NT2/D1 (cell line): ENCODE measurements at places on chromosomes 5 and 9.

DNA sequence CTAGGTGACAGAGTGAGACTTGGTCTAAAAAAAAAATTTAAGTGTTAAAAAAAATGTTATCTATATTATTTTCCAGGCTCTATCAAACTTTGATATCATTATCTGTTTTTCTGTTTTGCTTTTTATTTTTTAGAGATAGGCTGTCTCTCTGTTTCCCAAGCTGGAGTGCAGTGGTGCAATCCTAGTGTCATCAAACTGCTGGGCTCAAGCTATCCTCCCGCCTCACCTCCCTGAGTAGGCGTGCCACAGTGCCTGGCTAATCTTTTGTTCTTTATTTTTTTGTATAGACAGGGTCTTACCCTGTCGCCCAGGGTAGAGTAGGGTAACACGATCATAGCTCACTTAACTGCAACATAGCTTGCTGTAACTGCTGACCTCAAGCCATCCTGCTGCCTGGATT lies 14.4 kb downstream of the SEC24A start:
- DNase-seq, result no peak

DNA sequence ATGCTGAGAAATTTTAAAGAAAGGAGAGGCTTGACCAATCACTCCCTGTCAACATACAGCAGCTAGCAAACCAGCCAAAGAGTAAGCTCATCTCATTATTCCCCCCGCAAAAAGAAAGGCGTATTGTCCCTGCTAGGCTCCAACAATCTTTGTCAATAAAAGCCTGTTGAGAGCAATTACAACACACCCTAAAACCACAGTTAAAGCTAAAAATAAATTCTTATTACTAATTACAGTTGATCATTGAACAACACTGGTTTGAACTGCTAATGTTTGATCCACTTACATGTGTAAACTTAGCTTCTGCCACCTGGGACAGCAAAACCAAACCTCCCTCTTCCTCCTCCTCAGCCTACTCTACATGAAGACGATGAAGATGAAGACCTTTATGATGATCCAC lies 151.2 kb downstream of the TSSK1B start:
- no peak for DNase-seq

- no peak for DNase-seq
These were observed 48.7 kb downstream of the EXD3 start for GRCh38 chr9:137374131-137374845.

DNA sequence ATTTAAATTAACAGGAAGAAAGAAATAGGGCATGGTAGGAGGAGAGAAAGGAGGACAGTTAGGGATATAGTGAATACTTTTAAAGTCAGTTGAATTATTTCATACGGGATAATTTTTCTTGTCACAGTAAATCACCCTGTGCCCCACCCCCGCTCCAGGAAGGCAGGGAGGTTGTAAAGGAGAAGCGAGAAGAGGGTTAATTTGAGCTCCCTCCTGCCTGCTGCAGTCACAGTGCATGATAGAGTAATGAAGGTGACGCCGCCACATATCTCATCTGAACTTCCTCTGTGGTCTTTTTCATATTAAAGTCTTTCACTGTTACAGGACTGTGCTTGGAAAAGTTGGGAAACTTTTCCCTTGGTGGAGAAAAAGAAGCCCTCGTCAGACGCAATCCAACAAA lies 896 bp upstream of the PCSK5 start:
- no peak for DNase-seq

DNA sequence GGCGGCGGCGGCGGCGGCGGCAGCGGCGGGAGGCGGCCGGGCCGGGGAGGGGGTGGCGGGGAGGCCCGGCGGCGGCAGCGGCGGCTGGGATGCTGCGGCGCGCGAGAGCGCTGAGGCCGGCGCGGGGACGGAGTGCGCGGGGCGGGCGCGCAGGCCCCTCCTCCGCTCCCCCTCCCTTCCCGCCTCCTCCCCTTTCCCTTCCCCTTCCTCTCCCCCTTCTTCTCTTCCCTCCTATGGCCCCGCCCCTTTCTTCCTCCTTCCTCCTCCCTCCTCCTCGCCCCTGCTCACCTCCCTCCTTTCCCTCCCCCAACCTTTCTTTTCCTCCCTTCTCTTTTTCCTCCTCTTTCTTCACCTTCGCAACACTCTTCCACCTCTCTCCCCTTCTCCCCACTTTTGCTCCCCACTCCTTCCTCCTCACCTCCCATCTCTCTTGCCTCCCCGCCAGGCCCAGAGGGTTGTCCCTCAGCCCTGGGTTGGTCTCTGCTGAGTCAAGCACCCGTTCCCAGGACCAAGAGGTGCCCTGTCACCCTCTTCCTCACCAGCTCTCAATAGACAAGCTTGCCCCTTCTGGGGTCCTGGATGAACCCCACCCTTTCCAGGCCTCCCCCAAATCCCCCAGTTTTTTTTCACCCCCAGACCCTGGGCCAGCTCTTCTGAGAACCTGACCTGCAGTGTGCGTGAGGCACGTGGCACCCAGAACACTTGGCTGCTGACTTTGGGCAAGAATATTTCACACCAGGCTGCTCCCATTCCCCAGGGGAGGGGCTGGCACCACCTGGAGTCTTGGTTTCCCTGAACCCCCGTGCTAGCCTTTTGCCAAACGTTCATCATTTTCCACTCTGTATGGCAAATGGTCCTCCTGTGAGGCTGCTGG lies at the start of gene SEMA4D:
SEMA4D (minus strand) TSS at position 136 of the 874 bp plus-strand sequence. CDS start 92,657 bp downstream, outside the sequence.
- DNase-seq, result peak; percentile 57

- no peak for DNase-seq
These were observed 2.2 kb downstream of the FAM78A start for GRCh38 chr9:131273856-131274673.

GRCh38 chr5:74185599-74185998 lies 454.9 kb downstream of the ENC1 start:
- DNase-seq, result no peak

- no peak for DNase-seq
These were observed 139.0 kb downstream of the ARHGEF28 start for GRCh38 chr5:73764996-73765395.

- DNase-seq, result peak; percentile 70
These were observed 79.9 kb downstream of the FNBP1 start for GRCh38 chr9:129962889-129963703.

DNA sequence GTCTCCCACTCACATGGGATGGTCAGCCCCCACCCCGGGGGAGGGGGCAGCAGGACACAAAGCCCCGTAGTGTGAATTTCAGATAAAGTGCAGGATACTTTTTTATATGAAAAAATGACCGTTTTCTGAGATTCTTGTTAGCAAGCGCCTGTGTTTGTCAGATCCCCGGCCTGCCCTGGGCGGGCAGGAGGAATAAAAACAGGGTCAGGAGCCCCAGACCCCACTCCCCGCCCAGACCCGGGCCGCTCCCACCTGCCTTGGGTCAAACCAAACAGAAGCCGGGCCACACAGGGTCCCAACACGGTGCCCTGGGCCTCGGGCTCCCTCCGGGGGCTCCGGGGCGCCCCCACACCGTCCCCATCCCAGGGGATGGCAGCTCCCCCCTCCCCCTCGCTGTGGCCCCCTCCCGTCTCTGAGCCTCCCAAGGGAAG lies 13.5 kb upstream of the NRARP start:
- DNase-seq, result no peak

DNA sequence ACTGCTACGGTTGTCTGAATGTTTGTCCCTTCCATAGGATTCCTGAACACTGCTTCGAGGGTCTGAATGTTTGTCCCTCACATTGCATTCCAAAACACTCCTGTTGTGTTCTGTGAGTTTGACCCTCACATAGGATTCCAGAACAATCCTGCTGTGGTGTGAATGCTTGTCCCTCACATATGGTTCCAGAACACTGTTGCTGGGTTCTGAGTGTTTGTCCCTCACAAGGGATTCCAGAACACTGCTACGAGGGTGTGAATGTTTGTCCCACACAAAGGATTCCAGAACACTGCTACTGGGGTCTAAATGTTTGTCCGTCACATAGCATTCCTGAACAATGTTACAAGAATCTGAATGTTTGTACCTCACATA lies 201.2 kb downstream of the FOXD4L6 start:
- DNase-seq, result no peak

DNA sequence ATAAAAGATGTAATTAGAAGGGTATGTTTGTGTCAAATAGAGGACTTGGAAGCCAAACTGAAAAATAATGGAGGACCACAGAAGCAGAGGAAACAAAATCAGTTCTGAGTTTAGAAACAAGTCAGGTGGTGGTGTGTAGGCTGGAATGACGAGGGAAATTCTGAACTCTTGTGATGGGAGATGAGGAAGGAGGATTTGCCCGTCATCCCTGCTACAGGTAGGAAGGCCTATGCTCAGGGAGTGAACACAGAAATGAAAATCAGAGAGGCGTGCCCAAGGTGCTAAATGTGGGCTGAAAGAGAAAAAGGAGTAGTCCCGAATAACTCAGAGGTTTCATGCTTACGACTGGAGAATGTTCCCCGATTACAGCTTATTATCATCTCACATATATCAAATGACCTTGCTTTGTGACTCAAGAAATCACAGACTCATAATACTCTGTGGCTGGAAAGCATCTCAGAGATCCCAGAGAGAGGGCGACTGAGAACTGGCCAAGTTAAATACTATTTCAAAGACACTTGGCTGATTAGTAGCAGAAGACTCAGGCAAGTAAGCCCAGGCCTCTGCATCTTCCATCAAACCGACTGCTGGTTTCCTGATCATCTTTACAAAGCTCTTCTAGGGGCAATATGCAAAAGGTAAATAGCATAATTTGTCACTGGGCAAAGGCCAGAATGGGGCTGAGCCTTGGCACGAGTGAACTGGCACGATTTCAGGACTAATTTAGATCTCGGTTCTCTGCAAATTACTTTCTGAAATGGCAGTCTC lies 126.0 kb downstream of the SUSD1 start:
- no peak for DNase-seq

DNA sequence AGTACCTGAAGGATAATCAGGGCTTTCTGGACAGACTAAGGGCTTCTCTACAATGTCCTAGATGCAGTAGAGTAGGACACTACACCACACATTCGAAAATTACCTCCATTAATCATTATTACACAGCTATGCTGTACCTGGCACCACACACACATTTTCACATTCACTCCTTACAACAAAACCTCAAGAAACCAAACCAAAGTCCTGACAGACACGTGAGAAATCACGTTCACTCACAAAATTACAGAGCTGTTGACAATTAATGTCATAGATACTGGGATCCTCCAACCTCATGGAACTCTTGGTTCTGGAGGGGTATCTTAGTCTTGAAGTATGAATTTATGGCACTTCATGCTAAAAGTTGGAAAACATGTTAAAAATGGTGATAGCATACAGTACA lies 16.3 kb downstream of the UBQLN1 start:
- no peak for DNase-seq

- DNase-seq, result no peak
These were observed 50.7 kb upstream of the TRAF1 start for GRCh38 chr9:120977321-120977720.
